Prostate gland (tissue), 2 donors: ENCODE measurements at places on chromosomes 2 and 18.

DNA sequence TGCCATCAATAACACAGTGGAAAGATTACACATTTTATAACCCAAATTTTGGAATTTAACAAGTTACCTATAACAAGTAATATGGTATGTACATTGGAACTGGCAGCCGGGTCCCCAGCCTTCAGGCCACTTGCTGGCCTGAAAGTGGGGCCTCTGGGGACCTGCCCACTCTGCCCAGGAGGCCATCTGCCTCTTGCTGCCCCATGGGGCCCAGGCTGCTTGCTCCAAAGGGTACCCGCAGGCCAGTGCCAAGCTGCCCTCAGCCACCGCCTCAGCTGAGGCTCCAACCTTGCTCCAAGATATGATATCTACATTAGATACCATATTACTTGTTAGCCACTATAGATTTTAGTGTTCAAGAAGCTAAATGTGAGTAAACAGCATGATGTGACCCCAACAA, 120.8 kb upstream of the TMEFF2 start:
- H3K27ac ChIP-seq: no peak overlapping the region
- no peaks in the 10 kb centered on the region for H3K36me3 ChIP-seq
- H3K27me3 ChIP-seq: no peaks in the 10 kb centered on the region
- H3K4me1 ChIP-seq: no peaks in the 10 kb centered on the region
- H3K4me3 ChIP-seq: no peak overlapping the region

DNA sequence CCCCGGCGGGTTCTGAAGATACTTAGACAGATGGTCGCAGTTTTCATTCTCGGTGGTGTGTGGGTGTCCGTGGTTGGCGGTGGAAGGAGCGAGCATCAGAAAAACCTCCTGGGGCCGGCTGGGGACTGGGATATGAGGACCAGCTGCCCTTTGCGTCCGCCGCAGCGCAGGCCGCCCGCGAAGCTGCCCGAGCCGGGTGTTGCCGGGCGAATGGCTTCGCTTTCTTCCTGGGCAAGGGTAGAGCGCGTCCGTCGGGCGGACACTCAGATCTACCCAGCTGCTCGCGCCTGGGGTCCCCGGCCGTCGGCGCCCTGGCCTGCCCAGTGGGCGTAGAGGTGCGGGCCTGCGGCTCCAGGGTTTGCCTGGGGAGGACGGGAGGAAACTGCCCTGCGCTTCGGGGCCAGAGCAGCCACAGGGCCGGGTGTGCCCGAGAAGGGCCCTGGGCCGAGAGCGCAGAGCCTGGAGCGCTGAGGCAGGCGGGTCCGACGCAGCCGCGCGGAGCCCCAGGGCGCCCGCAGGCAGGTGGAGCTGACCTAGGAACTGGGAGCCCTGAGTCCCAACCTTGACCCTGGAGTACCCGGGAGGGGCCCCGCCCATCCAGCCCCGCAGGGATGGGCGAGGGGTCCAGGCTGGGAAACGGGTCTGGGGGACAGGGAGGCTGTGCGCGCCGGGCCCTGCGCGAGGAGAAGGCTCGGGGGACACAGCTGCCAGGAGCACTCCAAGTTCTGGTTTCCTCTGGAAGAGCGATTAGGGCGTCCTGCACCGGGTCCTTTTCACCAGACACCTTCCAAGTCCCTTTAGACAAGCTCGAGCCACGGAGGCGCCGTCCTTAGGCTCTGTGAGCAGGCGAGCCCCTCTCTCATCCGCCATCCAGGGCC, 1.3 kb downstream of the TWIST2 start:
- peak overlapping the region; percentile 86 for H3K27ac ChIP-seq
- H3K36me3 ChIP-seq: no peaks in the 10 kb centered on the region
- peaks cover 11% of the 10 kb centered on the region for H3K27me3 ChIP-seq
- DNase-seq: no peak
- H3K4me3 ChIP-seq: peak overlapping the region; percentile 48

DNA sequence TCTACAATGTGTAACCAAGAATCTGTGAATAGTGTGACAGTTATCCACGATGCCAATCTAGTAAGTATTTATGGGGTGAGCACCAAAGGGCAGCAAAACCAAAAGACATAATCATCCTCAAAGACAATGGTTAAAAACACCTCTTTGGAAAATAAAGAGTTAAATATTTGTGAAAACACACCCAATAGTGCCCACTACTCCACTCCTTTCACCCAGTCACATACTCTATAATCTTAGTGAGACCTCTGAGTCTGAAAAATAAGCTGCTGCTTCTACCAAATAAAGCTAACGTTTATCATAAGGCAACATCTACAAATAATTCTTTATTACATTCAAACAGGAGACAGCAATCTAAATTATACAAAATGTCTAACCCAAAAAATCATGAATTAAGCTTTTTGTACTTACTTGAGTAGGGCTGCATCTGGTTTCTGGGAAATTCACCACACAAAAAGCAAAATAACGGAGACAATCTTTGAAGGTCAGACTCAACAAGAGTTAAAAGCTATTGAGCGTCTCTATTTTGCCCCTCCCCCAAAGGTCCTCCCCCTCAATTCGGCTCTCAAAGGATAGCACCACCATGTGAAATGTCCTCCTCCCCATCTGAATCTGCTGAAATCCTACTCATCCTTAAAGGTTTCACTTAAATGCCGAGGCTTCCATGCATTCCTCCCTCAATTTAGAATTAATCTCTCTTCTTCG, 2.0 kb downstream of the RAPH1 start:
- no peaks in the 10 kb centered on the region for H3K27me3 ChIP-seq
- DNase-seq: peak; percentile 4
- peak overlapping the region; percentile 93 for H3K27ac ChIP-seq
- H3K36me3 ChIP-seq: no peaks in the 10 kb centered on the region

DNA sequence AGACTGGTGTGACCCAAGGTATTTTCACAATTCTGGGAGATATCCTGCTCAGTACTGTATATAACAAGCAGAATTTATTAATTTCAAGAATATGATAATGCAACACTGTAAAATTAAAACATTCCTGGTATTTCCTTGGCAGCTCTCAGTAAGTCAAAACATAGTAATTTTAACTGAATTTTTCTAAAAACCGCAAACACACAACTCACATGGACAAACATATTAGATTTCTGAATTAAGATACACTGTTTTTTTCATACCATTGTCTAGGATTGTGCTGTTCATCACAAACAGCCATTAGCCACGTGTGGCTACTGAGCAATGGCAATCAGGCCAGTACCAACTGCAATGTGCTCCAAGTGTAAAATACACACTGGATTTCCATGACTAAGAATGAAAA, 29.6 kb downstream of the LPIN2 start:
- H3K27ac ChIP-seq: no peak overlapping the region
- H3K4me1 ChIP-seq: no peaks in the 10 kb centered on the region
- no peak for DNase-seq
- H3K27me3 ChIP-seq: no peaks in the 10 kb centered on the region
- H3K4me3 ChIP-seq: no peak overlapping the region
- H3K36me3 ChIP-seq: no peaks in the 10 kb centered on the region

GRCh38 chr2:42386682-42387081, 25.7 kb upstream of the COX7A2L start:
- no peaks in the 10 kb centered on the region for H3K27me3 ChIP-seq
- no peak for DNase-seq
- no peak overlapping the region for H3K27ac ChIP-seq
- H3K4me3 ChIP-seq: no peak overlapping the region
- H3K36me3 ChIP-seq: no peaks in the 10 kb centered on the region

GRCh38 chr2:98505311-98505808, 60.7 kb downstream of the INPP4A start:
- no peak for DNase-seq
- no peak overlapping the region for H3K4me3 ChIP-seq
- no peaks in the 10 kb centered on the region for H3K4me1 ChIP-seq
- H3K27me3 ChIP-seq: no peaks in the 10 kb centered on the region
- peaks cover 3% of the 10 kb centered on the region for H3K36me3 ChIP-seq

- no peaks in the 10 kb centered on the region for H3K36me3 ChIP-seq
- H3K27me3 ChIP-seq: no peaks in the 10 kb centered on the region
- peak; percentile 34 for DNase-seq
These were observed 22.9 kb downstream of the RBM43 start for GRCh38 chr2:151238527-151239487.

- H3K4me3 ChIP-seq: no peak overlapping the region
- no peak overlapping the region for H3K27ac ChIP-seq
- H3K36me3 ChIP-seq: no peaks in the 10 kb centered on the region
- no peak for DNase-seq
These were observed 47.8 kb downstream of the STK25 start for GRCh38 chr2:241460631-241461030.

DNA sequence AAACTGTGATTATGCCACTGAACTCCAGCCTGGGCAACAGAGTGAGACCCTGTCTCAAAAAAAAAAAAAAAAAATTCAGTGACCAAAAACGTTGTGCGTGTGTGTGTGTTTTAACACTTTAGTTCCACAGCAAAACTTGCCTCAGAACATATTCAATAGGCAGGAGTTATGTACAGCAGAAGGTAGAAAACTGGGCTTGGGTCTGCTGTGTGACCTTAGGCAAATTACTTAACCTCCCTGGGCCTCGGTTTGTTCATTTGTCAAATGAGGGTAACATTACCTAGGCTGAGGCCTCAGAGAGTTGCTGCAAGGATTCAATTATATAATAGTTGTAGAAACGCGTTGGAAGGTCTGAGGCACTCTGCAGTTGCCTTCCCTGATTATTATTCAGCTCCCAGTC, 10.3 kb upstream of the SCG2 start:
- peak overlapping the region; percentile 38 for H3K27ac ChIP-seq
- H3K27me3 ChIP-seq: no peaks in the 10 kb centered on the region
- no peaks in the 10 kb centered on the region for H3K4me1 ChIP-seq
- H3K36me3 ChIP-seq: no peaks in the 10 kb centered on the region
- no peak for DNase-seq

- H3K27me3 ChIP-seq: no peaks in the 10 kb centered on the region
- H3K36me3 ChIP-seq: no peaks in the 10 kb centered on the region
- H3K27ac ChIP-seq: no peak overlapping the region
- no peak overlapping the region for H3K4me3 ChIP-seq
These were observed 81.4 kb upstream of the CABLES1 start for GRCh38 chr18:23053776-23054457.
